ENCODE measurements at places on chromosomes 4 and X. TPM values are rescaled to one million over a fixed set of nuclear protein-coding genes. Genes with fewer than 3 reads are reported as not detected.

- DNase-seq = no peak
These were observed 94.4 kb downstream of the NPNT start for GRCh38 chr4:105989485-105990242.

DNA sequence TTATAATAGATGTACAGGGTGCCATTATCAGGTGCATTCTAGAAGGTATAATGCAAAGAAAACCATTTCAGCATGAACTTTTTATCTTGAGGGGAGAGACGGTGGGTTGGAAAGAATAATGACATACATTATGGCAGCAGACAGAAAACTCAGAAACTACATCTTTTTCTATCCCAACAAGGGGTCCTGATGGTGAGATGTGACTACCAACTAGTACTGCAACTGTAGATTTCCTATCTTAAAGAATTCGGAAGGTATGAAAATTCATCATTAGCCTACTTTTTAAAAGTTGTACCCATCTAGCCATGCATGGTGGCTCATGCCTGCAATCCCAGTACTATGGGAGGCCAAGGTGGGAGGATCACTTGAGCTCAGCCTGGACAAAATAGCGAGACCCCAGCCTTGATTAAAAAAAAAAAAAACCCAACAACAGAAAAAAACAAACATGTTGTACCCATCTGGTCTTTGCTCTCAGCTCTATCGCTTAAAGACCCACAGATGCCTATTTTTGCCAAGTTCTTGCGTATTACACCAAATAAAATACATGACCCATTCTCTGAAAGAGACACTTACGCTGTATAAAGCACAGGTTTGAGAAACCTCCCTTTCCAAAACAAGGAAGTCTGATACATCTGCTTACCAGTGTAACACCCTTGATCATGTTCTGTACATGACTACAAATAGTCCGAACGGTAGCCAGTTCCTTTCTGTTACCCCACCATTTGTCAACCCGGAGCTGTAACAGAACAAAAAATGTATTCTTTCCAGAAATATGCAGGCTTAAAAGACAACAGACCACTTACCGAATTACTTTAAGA lies 1.6 kb downstream of the RPL9 start:
- no peak for DNase-seq

GRCh38 chrX:23900220-23900797 lies 7.4 kb downstream of the APOO start:
- no peak for DNase-seq

- no peak for DNase-seq
These were observed 201.4 kb downstream of the AASDH start for GRCh38 chr4:56185901-56186300.

GRCh38 chr4:21716531-21716930 lies 232.0 kb downstream of the KCNIP4 start:
- DNase-seq = no peak

- no peak for DNase-seq
These were observed 134.0 kb downstream of the ARHGAP10 start for GRCh38 chr4:147865926-147866325.

- no peak for DNase-seq
These were observed 169.7 kb downstream of the TMEM47 start for GRCh38 chrX:34487364-34487763.

DNA sequence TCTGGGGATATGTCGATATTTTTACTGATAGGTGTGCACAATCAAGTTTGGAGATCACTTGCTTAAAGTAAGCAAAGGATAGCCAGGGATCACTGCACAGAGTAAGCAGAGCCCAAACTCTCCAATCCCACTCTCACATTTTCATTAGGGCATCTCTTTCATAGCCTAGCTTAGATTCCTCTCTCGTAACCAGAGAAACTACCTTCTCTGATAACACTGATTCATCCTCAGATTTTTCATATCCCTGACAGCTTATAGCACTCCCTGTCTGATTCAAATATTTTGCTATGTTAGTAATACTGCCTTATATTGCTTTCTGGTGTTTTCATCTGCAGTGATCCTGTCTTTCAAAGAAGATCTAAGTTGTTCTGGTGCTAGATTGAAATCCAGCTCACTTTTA lies 123.7 kb downstream of the CBLL2 start:
- no peak for DNase-seq

DNA sequence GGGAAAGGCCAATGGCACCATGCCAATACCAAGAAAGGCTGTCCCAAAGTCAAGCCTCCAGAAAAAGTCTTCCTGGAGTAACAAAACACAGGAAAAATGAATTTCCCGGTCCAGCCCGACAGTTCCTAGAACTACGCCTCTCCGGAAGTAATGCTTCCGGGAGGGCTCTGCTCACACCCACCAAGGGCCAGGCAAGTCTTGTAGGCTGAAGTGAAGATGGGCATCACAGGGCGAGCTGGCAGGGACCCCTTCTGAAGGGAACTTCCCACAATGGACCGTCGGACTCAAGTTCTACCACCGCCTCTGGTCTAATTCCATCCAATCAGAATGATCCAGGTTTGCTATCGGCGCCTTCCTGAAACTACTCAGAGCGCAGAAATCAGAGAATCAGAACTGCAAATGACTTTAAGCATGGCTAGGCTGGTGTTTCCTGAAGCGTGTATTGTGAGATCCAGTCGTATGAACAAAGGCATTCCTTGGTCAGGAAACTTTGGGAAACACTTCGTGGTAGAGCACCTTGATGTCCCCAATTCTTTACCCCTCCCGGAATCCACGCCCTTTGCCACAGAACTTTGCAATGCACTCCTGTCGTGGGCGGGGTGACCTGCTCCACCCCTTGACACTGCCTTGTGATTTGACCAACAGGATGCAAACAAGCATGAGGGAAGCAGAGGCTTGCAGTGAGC lies 127.8 kb downstream of the BCOR start:
- no peak for DNase-seq

DNA sequence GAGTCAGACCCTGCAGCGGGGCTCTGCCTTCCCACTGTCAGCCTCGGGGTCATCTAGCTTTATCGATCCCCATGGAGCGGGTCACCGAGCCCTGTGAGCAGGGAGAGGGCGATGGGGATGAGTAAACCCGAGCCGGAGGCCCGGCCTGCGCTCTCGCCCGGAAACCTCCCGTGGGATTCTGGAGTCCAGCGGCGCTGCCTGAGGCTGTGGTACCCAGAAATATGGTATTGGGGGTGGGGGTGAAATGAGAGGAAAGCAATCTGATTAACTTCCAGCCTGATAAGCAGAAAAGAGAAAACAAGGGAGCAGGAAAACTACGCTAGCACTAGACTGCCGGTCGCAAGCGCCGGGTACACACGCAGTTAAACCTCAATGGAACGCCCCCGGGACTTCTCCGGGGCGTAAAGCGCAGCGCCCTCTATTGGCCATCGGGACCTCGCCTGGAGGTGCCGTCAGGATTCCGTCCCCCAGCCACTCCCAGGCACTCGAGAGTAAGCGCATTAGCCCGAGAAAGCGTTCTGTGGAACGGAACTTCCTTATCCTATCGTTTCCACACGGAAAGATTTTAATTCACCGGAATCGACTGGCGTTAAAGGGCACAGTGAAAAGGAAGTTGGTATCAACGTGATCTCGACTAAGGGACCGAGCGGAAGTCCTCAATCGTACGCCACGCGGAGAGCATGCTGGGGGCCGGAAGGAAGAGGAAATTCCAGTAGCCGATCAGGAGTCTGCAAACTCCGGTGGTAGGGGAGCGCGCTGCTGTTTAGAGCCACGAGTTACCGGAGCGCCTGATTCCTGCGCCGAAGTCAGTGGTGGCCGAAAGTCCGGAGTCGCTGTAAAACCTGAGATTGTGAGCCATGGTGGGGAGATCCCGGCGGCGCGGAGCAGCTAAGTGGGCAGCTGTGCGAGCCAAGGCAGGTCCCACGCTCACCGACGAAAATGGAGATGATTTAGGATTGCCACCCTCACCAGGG lies at the start of gene UTP3:
TSS of gene UTP3 (plus strand) at position 712 of the 974 bp plus-strand sequence. CDS start at position 858, 146 bp downstream.
- peak; percentile 93 for DNase-seq

DNA sequence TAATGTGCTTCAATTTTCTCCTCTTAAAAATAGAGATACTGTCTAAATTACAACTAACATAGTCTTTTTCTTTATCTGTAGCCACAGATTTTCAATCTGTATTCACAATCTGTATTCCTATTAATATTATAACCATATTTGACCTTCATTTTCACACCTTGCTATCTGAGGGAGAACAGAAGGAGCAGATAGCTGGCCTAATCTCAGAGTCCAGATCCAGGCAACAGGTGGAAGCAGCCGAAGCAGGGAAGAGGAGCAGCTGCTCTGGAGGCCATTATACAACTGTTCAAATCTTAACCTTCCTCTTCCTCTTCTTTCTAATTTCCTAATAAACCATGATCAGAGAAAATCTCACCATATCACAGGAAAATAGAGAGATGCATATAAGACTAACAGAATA lies 14.2 kb downstream of the SEPSECS start:
- no peak for DNase-seq

GRCh38 chr4:113563691-113564378 lies 197.7 kb downstream of the CAMK2D start:
- no peak for DNase-seq

- no peak for DNase-seq
These were observed 2.9 kb downstream of the EDA start for GRCh38 chrX:69618803-69619202.

- no peak for DNase-seq
These were observed 23.4 kb downstream of the TMEM164 start for GRCh38 chrX:110026099-110026844.

GRCh38 chr4:42142591-42142990 lies 9.9 kb downstream of the BEND4 start:
- no peak for DNase-seq

DNA sequence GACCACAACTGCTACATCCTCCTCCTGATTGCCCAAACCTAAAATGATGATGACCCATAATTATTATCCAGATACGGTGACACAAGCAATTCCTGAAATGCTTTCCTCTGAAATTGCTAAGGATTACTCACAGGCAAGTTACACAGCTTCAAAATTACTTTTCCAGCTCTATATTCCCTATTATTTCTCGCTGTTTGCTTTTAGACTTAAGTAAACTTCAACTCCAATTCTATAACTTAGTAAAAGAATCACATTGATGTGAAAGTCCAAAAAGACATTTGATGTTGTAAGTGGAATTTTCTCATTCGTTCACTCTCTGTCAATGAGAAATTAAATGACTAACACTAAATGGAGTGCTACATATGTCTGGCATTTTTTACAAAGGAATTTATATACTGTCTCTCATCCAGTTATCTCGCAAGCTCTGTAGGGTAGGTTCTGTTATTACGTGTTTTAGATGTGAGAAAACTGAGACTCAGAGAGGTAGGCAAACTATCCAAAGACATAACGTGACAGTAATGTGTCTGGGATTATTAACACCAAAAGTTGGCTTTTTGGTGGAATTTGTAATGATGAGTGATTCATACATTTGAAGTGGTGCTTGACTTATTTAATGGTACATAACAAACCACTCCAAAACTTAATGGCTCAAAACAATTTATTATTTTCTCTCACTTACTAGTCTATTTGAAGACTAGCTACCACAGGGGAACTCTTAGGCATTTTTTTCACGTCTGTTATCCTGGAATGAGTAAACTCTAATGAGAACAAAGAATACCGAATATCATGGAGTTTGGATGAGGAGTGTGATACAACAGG lies 31.5 kb downstream of the PALLD start:
- DNase-seq = no peak

DNA sequence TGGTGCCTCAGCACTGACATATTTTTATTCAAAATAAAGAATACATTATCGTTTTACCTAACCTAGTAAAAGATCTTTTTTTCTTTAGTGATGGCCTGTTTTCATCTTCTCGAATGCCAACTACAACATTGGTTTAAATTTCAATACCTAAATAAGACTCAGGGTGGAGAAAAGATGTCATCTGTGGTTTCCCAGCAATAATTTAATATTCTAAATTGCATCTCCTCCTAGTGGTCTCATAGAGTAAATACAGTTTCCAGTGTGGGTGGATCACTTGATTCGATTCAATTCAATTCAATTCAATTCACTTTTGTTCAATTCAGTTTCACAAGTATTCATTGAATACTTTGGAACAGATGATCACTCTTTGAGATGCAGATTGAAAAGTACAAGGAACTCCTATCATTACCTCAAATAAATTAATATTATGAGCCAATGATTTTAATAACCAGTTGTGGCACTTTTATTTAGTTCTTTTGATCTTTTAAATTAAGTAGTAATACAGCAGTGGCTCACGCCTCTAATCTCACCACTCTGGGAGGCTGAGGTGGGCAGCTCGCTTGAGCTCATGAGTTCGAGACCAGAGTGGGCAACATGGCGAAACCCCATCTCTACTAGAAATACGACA lies 427.2 kb downstream of the FAT4 start:
- DNase-seq = no peak

NRK gene
- total RNA-seq = not detected

EVC gene
- 3.5 TPM for total RNA-seq

MAGEE1 gene
- 3.3 TPM for total RNA-seq

AMBN gene
- not detected for total RNA-seq

PIN4 gene
- total RNA-seq = 6.2 TPM

SMPX gene
- not detected for total RNA-seq

PPEF2 gene
- total RNA-seq = not detected

GLRA3 gene
- total RNA-seq = not detected

GYG2 gene
- not detected for total RNA-seq

N4BP2 gene
- 29.8 TPM for total RNA-seq

All from activated T-cell treated with anti-CD3 and anti-CD28 coated beads, Interleukin-2, amount 50 U/mL, for 72 hours (primary cell).